ENCODE measurements at places on chromosomes 1 and 21.

- DNase-seq: no peak
Measured at GRCh38 chr1:116337398-116337797, 35.6 kb upstream of the ATP1A1 start.

GRCh38 chr1:84569216-84569615 is 5.0 kb downstream of the CTBS start:
- no peak for DNase-seq

GRCh38 chr1:180521474-180522212 is 19.3 kb upstream of the ACBD6 start:
- DNase-seq: no peak

DNA sequence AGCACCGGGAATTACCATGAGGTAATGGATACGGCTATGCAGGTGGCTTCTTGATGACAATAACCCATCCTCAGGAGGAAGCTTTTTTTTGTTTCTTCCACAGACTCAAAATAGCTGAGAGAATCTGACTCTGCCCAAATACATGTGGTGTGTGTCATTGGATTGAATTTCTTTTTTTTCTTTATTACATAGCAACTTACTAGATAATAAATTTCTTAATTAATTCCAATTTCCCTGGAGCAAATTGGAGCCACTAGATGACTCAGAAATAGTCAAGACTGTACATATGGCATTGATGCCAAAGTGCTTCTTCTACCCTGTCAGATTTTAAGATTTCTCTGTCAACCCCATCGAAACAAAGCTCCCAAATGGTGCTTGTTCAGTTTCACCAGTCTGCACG is 42.7 kb downstream of the L1TD1 start:
- DNase-seq: no peak

- DNase-seq: no peak
Measured at GRCh38 chr1:53462769-53463501, 3.7 kb downstream of the DMRTB1 start.

DNA sequence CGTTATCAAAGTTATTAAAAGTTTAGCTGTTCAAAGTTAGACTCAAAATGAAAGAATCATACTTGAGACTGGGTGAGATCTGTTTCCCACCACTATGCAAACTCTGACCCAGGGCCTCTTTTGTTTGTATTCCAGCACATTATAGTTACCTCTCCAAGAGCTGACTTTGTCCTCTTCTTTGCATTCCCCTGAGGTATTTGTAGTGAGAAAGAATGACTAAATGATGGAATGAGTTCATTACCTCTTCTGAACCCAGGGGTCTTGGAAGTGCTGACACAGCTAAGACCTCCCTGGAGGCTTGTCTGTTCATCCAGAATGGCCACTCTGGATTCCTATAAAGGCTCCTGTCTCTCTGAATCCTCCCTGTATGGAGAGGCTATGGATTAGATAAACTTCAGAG is 62.4 kb downstream of the FGGY start:
- DNase-seq: no peak

GRCh38 chr1:24300971-24301784 is 18.0 kb upstream of the GRHL3 start:
- DNase-seq: no peak

GRCh38 chr1:238242181-238242580 is 351.5 kb upstream of the ZP4 start:
- DNase-seq: peak; percentile 6

Measured in A172 (cell line).